GOT3 (cell line): ENCODE measurements at places on chromosomes 11 and 22.

DNA sequence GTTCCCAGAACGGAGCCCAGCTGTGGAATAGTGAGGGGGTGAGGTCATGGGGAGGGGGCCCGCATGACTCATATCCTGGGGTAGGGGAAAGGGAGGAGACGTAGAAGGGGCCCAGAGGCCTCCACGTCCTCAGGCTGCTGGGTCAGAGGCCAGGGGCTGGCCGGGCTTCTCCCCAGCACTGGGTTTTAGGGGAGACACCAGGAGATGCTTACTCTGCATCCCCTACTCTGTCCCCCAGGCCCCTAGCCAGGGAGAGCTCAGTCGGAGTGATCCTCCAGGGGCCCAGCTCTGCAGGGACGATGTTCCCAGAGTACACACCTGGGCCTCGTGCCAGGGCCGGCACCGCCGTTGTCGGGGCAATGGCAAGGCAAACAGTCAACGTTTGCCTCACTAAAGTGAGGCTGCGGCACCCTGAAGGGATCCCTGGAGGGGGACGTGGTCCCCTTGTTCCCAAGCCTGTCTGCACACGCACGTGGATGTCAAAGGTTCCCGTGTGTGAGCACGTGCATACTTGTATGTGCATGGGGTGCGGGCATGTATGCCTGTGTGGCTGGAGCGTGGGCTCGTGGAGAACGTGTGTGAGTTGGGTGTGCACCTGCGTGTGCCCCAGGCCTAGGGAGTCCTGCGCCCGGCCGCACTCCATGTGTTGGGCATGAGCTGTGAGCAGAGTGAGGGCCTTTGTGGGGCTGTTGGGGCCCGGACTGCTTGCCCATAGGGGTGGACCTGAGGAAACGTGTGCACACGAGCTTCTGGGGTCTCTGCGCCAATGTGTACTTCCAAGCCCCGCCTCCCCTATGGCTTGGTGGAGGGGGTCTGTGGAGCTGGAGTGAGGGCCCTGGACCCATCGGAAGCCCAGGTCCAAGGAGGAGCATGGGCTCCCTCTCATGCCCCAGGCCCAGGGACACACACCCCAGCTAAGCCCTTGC is 14.2 kb downstream of the PRR33 start:
- no peak for DNase-seq

DNA sequence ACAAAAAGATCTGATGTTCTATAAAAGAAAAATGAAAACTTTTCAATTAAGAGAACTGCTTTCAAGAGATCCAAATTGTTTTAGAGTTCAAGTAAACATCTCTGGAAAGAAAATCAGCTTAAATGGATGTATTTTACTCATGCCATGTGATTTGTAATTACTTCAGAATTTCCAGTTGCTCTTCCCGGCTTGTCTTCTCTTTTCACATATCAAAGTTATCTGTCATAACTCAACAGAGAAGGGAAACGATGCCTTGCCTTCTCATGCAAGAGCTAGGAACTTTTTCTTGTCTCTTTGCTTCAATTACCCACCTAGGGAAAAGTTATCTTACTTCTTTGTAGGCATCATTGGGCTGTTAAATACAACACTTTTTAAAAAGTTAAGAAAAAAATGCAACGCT is 255.2 kb upstream of the POU2AF2 start:
- DNase-seq: no peak

DNA sequence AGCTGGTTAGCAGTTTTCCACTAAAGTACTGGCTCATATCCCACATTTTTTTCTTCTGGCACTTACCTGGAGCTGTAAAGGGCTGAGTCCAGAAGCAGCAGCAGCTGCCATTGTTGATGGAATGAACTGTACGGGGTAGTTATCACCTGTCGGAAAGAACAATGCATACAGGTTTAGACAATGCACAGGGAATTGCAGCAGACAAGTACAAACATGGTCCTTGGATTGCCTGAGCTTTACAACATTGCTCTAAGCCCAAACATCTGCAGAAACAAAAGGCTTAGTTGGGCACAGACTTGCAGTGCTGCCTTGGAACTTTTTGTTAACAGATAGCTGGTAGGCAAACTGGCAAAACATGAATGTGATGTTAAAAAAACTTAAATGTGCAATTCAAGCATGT is 258.8 kb downstream of the SOX6 start:
- no peak for DNase-seq

DNA sequence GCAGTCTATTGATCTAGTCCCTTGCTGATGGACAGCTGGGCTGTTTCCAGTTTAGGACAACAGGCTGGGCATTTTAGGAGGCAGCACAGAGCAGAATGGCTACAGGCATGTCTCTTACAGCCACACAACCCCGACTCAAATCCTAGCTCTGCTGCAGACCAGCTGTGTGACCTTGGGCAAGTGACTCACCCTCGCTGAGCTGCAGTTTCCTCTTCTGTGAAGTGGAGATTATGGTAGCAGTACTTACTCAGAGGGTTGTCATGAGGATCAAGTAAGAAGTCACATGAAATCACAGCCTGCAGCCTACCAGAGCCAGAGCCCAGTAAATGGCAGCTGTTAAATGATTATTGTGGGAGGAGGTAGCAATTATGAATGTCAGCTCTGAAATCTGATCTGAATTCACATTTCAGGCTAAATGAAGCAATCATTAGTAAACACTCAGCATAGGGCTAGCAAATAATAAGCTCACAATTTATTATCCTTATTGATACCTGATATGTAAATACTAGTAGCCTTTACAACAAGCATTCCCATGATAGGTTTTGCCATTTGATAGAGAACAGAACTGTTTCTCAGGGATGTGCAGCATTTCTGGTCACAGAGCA is 58.9 kb downstream of the MYEOV start:
- peak; percentile 19 for DNase-seq

- no peak for DNase-seq
Observed at GRCh38 chr22:50516068-50516467, 8.0 kb downstream of the NCAPH2 start.

DNA sequence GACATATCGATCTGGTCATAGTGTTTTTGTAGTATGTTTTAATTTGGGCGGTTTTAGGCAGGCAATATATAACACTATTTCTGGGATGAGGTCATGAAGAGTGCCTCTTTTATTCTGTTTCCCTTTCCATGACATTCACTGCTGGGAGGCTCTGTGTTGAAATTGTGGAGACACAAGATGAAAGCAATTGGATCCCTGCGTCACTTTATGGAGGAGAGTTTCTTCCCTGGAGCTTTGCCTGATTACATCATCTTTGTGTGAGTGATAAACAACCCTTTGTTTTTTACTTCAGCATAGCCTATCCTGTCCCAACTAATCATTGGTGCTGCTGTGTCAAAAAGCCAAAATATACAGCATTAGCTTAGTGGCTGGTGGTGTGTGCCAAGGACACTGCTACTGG is 48.6 kb downstream of the PARVG start:
- DNase-seq: no peak

DNA sequence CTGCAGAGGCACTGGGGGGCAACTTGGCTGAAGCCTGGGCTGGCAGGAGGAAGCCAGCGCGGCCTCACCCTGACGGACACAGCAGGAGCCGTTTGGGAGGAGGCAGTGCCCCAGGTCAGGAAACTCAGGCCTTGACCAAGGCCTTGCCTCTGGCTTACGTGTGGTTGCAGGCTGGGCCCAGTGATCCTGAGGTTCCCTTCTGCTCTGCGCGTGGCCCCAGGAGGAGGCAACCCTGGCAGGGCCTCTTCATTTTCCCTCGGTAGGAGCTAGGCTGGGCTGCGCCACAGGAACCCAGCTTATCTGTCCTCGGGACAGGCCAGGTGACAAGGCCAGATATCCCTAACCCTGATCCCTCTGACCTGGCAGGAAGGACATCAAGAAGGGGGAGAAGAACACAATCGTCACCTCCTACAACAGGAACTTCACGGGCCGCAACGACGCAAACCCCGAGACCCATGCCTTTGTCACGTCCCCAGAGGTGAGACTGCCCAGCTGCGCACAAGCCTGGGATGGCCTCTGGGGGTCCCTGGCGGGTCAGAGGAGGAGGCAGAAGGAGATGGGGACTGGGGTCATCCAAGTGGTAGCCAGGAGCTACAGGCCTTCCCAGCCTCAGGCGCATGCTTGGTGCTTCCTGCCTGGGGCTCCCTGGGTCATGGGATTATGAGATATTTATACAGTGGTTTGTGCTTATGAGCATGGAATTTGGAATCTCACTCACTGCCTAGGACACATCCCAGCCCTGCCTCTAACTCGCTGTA is 20.6 kb downstream of the POLR3H start:
- DNase-seq: no peak

DNA sequence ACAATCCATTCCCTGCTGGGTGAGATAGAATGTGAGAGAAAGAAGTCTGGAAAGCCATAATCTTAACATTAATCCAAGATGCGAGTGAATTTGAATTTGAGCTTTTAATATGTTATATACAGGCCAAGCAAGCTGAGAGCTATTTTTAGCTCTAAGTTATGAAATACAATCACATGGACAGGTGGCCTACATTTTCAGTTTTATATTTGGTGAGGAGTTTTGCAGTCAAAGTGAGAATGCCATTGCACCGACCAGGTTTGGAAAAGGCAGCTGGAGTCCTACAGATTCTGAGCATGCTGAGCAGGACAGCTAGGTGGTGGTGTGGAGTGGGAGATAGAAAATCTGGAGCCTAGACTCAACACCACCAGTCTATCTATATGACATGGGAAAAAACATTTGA is 12.0 kb downstream of the OR5B21 start:
- DNase-seq: no peak

DNA sequence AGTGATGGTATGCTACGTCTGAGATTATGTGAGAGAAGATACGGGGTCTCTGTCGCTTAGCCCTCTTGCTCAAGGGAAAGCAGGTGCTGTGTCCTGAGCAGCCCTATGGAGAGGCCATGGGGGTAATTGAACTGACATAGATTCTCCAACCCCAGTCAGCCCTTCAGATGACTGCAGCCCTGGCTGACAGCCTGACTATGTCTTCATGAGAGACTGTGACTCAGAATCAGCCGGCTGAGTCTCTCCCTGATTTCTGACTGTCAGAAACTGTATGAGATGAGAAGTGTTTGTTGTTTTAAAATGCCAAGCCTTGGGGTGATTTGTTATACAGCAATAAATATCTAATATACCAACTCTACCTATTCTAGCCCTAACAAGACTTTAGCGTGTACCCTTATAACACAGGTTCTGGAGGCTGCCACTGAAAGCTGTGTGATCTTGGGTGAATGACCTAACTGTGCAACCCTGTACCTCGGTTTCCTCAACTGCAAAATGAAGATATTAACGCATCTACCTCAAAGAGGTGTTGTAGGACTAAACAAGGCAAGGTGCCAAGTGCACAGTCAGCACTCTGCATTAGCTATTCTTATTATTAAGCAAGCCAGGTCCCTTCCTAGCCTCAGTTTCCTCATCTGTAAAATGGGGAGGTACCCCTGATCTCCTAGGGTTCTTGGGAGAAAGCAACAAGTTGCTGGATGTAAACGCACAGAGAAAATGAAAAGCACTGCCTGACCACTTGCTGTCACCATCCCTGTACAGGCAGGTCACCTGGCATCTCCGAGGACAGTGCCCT is 24.9 kb downstream of the SLC43A1 start:
- no peak for DNase-seq

DNA sequence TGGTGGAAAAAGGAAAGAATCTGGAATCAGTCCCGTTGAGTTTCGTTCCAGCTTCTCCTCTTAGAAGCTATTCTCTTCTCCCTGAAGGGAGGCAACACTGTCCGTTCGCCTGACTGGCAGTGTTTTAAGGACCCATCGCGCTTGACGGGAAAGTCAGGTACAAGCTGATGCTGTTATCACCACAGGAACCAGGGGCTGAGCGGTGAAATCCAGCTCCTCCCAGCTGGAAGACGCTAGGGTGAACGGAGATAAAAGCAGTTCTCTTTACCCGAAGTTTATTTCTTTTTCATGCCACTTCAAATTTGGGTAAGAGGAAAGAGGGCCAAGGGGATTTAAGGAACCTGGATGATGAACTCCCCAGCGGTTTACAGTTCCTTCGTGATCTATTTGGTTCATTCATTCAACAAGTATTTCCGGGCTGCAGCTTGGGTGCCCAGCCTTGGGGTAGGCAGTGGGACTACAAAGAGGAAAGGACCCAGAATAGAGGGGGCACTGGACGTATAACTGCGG is 551 bp upstream of the DEUP1 start:
- no peak for DNase-seq

DNA sequence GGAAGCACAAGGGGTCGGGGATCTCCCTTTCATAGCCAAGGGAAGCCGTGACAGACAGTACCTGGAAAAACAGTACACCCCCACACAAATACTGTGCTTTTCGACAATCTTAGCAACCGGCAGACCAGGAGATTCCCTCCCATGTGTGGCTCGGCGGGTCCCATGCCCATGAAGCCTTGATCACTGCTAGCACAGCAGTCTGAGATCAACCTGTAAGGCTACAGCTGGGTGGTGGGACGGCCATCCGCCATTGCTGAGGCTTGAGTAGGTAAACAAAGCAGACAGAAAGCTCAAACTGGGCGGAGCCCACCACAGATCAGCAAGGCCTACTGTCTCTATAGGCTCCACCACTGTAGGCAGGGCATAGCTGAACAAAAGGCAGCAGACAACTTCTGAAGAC is 180.2 kb upstream of the SOX6 start:
- DNase-seq: no peak

GRCh38 chr11:117520201-117520600 is 192.5 kb downstream of the CEP164 start:
- no peak for DNase-seq

- DNase-seq: no peak
Observed at GRCh38 chr11:68444566-68444965, 16.0 kb upstream of the PPP6R3 start.

DNA sequence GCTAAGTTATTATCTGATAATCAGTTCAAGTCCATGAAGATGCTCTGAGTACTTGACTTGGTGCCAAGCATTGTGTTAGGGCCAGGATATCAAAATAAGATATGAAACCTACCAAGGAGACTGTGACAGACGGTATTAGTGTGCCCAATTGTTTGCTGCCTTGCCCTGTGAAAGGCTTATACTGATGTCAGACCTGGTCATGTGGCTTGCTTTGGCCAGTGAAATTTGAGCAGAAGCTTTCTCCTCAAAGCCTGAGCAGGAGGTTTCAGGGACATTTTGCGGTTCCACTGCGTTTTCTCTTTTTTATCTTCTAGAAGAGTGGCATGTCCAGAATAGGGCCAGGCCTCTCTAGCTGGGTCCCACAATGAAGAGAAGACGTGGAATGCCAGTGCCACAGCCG is 15.8 kb upstream of the PKNOX2 start:
- DNase-seq: no peak

- no peak for DNase-seq
Observed at GRCh38 chr11:110802162-110802561, 89.9 kb upstream of the ARHGAP20 start.

GRCh38 chr11:58586998-58587397 is 8.1 kb downstream of the ZFP91 start:
- DNase-seq: no peak

GRCh38 chr11:68345776-68346461 is 33.5 kb downstream of the LRP5 start:
- DNase-seq: no peak

DNA sequence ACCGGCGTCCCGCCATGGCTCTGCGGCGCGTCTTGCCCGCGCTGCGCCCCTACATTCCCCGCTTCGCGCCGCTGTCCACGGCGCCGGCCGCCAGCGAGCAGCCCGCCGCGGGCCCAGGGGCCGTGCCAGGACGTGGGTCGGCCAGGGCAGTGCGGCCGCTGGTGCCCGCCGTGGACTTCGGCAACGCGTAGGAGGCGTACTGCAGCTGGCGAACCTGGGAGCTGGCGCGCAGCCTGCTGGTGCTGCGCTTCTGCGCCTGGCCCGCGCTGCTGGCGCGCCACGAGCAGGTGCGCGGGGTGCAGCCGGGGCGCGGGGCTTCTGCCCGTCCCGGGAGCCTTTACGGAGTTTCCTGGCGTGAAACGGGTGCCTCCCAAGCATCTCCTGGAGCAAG is 20.1 kb downstream of the DGCR6L start:
- no peak for DNase-seq
